Right lung (tissue), 10 donors: ENCODE measurements at places on chromosomes 1 and 21. TPM values are rescaled to one million over a fixed set of nuclear protein-coding genes. Genes with fewer than 3 reads are reported as not detected.

GRCh38 chr1:86504895-86505563, 36.3 kb downstream of the CLCA1 start:
- DNase-seq: no peak

DNA sequence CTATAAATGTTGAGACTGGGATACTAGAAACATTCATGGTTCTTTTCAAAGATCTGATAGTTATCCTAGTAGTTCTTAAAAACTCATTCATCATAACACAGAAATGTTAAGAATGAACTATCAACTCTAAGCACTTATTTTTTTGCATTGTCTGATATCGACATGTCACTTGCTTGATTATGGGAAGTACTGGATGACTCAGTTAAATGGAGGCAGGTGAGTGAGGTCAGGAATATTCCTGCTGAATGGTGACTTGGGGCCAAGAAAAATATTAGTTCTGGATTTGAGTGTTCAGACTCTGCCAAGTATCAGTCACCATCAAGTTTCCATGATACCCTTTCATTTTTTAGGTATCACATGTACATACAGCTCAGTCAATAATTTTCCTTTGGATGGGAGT, 63.6 kb downstream of the NEK7 start:
- no peak for DNase-seq

- no peak for DNase-seq
Observed at GRCh38 chr1:12215118-12215961, 14.5 kb upstream of the VPS13D start.

The SPATA21 gene
- polyA plus RNA-seq: 0.33 TPM

The DCAF8 gene
- polyA plus RNA-seq: 159 TPM
